ENCODE measurements at places on chromosomes 7 and 10.

- DNase-seq: no peak
These were observed 1.8 kb downstream of the WASL start for GRCh38 chr7:123746931-123747488.

- no peak for DNase-seq
These were observed 24.6 kb upstream of the REEP3 start for GRCh38 chr10:63496561-63496960.

DNA sequence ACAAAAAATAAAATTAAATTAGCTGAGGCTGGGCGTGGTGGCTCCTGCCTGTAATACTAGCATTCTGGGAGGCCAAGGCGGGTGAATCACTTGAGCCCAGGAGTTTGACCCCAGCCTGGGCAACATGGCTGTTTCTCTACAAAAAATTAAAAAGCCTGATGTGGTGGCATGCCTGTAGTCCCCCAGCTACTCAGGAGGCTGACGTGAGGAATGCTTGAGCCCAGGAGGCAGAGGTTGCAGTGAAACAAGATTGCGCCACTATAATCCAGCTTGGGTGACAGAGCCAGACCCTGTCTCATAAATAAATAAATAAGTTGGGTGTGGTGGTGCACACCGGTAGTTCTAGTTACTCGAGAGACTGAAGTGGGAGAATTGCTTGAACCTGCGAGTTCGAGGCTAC lies 65.1 kb downstream of the GNA12 start:
- no peak for DNase-seq

GRCh38 chr7:113120647-113121046 lies 2.3 kb upstream of the SMIM30 start:
- no peak for DNase-seq

GRCh38 chr7:23264916-23265458 lies 18.4 kb downstream of the GPNMB start:
- no peak for DNase-seq
